Activated T-cell treated with anti-CD3 and anti-CD28 coated beads, Interleukin-2, amount 50 U/mL, for 4 hours (primary cell): ENCODE measurements at places on chromosomes 12 and 14. TPM values are rescaled to one million over a fixed set of nuclear protein-coding genes. Genes with fewer than 3 reads are reported as not detected.

- DNase-seq: no peak
These were observed 396.0 kb upstream of the PRICKLE1 start for GRCh38 chr12:42985506-42985905.

DNA sequence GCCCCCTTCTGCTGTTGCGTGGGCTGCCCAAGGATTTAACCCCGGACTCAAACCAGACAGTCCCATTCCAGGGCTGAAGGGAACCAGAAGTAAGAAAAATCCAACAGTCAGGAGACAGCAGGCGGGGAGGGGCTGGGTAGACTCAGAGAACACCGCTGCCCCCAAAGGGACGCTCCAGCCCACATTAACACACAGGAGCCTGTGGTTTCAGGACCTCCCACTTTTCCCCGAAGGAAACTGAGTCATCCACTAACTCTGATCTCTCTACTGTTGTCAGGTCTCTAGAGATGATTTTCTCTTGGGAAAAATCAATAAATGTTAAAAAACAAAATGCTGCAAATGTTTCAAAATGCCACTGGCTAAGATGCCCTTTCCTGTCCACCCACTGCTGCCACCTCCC is 41.6 kb downstream of the FBXO21 start:
- DNase-seq: no peak

DNA sequence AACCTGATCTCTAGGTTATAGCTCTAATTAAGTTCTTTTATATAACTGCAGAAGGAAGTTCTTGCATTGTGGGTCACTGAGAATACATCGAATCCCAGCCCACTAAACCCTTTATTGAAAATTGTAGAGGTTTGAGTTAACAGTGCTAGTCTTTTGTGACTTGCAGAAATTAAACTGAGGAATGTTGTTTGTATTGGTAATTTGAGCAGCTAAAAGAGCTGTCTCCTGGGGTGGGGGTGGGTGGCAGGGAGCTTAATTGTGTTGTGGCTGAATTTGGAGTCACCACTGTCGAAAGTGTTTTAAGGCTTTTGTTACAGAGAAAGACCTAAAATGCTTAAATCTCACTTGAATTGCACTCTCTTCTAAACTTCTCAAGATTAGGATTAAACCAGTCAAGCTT is 3.2 kb upstream of the COX8C start:
- no peak for DNase-seq

DNA sequence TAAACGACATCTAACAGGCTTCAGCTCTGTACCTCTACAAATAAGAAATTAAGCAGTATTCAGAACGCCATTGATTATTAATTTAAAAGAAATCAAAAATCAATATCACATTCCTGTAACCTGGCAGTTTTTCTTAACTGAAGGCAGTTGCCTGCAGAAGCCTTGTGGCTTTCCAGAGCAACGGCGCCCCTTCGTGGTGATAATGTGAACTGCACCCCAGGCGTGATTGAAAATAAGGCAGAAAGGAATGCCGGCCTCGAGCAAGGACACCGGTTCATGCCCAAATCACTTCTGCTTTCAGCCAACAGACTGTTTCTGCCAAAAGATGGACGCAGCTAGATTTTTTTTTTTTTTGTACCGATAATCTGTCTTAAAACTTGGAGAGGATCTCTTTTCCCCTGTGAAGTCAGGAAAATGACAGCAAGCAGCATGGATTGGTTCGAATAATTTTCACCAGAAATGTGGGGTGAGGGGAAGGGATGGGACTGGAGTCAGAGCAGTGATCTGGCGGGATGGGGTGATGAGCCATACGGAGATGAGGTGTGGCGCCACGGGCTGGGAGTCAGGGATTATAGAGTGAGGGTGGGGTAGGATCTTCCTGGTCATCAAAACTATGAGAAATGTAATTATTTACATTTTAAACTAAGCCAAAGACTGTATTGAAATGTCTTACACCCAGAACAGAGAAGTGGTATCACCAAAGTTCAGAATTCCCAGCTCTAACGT is 473.0 kb downstream of the DPF3 start:
- peak; percentile 64 for DNase-seq

DNA sequence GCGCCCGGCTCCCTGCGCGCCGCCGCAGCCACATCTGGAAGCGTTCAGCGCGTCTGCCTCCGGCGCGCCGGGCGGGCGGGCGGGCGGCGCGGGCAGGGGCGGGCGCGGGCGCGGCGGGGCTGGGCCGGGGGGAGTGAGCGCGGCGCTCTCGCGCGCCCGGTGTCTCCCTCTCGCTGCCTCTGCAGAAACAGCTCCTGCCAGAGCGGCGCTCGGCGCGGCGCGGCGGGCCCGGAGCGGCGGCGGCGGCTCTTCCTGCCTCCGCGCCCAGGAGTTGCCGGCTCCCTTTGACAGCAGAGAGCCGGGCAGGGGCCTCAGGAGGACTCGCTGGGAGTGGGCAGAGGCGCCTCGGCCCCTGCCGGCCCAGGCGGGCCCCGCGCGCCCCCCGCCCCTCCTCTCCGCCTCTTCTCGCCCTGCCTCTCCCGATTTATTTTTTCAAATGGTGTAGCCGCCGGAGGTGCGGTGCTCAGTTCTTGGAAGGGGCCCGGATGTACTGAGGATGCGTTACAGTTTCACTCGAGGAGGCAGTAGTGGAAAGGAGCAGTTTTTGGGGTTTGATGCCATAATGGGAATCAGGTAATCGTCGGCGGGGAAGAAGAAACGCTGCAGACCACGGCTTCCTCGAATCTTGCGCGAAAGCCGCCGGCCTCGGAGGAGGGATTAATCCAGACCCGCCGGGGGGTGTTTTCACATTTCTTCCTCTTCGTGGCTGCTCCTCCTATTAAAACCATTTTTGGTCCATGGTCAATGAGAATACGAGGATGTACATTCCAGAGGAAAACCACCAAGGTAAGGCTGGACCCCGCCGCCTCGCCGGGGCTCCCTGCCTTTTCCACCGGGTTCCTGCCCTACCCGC is at the start of gene CACNA1C:
TSS of gene CACNA1C (plus strand) at position 162 of the 853 bp plus-strand sequence. CDS start at position 738, 576 bp downstream.
- DNase-seq: no peak

Gene USP30
- 8.6 TPM for total RNA-seq

DNA sequence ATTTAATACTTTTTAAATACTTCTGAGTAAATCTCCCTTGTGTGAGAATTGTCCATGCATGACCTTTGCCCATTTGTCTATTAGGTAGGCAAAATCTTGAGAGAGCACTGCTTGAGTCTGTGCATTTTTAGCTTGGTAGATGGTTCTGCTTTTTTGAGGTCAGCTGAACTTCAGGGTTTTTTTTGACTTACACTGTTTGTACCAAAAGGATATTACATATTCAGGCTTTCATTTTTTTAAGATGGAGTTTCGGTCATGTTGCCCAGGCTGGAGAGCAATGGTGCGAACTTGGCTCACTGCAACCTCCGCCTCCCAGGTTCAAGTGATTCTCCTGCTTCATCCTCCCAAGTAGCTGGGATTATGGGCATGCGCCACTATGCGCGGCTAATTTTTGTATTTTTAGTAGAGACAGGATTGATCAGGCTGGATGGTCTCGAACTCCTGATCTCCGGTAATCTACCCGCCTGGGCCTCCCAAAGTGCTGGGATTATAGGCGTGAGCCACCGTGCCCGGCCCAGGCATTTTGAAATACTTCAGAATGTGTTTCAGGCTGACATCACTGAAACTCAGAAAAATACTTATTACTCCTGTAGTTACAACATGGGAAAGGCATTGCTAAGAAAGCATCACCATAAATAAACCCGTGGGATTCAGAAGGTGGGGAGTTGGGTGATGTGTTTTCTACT is 11.1 kb downstream of the RASSF3 start:
- DNase-seq: no peak

DNA sequence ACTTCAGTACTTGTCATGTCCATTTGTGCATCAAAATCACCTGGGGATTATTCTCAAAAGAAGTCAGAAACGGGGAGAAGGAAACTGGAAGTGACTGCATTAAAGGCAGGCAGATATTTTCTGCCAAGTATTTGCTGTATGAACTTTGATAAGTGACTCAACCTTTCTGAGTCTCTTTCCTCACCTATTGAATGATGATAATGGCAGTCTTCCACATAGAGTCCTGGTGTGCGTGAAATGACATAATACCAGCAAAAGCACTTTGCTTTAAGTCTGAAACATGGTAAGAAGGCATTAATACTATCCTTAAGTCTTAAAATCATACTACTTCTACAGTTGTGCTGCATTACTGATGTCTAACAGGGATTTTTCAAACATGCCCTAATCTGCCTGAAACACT is 278.5 kb downstream of the ADAMTS20 start:
- DNase-seq: no peak

DNA sequence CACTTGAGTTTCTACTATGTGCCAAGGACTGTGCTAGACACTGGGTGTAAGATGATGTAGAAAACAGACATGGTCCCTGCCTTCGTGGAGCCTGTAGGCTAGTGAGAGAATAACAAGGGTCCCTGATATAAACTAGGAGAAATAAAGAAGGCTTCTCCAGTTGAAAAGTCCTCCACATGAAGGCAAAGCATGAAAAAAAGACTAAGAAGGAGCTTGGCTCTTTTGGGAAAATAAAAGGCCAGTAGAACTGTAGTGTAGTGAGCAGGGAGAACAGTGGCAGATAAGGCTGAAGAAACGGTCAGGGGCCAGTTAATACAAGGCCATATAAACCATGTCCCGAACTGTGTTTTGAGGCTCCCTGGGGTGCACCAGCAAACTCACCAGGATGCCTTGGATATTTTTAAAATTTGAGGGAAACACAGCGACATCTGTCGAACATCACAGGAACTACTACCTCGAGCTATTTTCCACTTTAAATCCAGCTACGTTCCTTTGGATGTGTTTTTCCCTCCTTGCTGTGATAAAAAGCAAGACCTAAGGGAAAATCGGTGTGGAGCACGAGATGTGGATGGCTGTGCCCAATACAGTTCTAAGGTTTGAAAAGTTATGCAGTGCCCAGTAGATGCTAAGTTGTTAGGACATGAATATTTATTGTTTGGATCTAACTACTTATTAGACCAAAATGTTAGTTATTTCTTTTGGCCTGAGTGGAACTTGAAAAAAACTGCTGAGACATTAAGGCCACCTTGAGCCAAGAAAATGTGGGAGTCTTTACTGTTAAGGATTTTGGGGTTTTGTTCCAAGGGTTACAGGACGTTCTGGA is 8.5 kb upstream of the CFL2 start:
- DNase-seq: peak; percentile 20

DNA sequence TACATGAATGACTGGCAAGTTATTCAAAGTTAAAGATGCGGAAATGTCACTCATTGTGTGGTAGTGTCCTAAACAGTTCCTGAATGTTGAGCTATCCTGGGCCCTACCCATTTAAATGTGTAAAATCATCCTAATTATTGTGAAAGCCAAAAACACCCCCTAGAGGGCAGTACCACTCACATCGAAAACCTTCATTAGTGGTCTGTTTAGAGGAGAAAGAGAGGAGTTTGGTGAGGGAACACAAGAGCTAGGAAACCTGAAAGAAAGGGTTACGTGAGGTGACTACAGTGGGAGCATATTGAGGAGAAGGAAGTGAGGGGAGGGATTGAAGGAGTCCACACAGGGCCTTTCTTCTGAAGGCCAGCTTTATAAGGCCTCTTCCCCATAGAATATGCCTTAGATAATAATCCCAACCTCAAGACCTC is 2.5 kb upstream of the TEP1 start:
- DNase-seq: peak; percentile 18

GRCh38 chr12:26736563-26737486 is 96.2 kb downstream of the ITPR2 start:
- no peak for DNase-seq

DNA sequence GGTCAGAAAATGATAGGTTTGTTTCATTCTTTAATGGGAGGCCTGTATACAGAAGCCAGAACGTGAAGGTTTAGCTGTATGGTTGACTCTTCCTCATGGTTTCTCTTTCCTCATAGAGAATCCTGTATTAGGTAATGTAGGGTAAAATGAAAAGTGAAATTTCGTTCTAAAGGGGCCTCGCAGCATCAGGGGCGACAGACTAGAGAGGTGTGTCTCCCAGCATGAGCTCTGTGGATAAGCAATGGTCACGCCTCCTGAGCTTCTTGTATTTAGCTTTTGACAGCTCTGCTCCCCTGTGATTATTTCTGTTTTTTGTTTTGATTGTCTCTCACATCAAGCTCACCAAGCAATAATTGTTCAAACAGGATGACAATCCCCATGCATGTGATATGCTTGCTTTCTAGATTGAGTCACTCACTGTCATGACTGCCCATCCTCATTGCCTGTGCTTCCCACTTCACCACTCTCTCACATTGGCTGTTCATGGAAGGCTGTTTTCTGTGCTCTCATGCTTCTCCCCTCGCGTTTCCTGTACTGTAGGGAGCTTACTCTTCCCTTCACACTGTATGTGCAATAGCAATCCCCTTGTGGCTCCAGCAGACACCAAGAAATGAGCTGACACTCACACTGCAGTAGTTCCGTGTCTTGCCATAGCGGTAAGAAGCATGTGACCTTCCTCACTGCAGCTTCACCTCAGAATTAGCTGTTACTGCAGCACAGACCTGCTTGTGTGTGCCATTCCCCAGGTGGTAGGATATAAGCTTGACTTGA is 44.0 kb downstream of the RAD52 start:
- DNase-seq: no peak

DNA sequence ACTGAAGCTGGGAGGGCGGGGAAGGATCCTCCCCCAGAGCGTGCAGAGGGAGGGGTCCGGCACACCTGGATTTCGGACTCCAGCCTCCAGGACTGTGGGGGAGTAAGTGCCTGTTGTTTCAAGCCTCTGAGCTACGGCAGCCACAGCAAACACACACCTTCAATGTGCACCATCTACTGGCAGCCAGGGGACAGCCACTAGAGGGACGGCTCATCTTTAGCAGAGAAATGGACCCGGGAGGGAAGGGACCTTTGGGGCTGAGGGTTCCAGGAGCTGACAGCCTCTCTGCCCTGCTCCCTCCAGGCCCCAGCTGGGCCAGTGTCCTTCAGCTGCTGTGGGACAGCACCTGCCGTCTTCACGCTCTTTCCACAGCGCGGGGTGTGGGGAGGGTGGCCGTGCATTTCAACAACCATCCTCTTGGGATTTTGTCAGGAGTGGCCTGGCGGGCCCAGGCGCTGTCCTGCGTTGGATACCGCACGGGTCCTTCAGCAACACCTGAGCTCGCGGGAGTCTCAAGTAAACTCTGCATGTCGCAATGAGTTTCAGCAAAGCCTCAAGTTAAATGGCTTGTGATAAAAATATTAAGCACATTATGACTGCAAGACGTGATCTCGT is 209.2 kb upstream of the C14orf180 start:
- no peak for DNase-seq

DNA sequence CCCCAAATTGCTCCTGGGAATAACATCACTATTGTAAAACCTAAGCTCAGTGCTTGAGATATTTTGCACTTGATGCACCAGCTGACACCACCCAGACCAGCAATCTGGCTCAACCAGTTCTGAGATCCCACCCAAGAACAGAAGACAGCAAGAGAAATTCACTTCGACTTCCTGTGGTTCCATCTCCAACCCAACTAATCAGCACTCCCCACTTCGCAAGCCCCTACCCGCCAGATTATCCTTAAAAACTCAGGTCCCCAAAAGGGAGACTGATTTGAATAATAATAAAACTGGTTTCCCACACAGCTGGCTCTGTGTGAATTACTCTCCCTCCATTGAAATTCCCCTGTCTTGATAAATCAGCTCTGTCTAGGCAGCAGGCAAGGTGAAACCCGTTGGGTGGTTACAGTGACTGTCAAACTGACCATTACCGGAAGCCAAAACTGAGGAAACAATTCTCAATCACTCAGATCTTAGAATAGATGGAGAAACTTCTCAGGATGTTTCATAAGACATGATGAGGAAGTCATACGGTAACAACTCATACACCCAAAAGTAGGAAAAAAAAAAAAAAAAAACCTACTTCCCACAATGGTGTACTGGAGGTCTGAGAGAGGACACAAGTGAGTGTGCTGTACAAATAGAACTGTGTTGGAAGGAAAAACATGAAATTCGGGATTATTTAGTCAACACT is 92.4 kb downstream of the TMTC1 start:
- no peak for DNase-seq
